ENCODE measurements at places on chromosomes 6 and 20.

GRCh38 chr6:84415517-84415916 lies 188.1 kb upstream of the CEP162 start:
- no peak for DNase-seq

- DNase-seq = no peak
These were observed 107.9 kb downstream of the BANF2 start for GRCh38 chr20:17807651-17808050.

GRCh38 chr6:16533210-16533609 lies 228.1 kb downstream of the ATXN1 start:
- no peak for DNase-seq

GRCh38 chr6:3587660-3588059 lies 130.8 kb upstream of the SLC22A23 start:
- DNase-seq = no peak

DNA sequence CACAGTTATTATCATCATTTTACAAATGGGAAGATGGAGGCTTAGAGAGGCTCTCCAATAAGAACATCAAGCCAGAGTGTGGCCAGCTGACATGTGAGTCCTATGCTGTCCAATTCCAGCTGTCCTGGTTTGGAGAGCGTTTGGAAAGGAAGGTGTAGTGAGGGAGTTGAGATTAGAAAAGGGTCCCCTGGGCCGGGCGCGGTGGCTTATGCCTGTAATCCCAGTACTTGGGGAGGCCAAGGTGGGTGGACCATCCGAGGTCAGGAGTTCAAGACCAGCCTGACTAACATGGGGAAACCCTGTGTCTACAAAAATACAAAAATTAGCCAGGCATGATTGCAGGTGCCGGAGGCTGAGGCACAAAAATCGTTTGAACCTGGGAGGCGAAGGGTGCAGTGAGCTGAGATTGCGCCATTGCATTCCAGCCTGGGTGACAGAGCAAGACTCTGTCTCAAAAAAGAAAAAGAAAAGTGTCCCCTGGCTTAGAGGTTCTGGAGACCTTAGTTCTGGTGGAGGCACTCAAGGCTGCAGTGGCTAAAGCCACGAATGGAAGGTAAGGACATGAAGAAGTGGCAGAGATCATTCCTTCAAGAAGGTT lies 22.1 kb upstream of the OVOL2 start:
- no peak for DNase-seq

DNA sequence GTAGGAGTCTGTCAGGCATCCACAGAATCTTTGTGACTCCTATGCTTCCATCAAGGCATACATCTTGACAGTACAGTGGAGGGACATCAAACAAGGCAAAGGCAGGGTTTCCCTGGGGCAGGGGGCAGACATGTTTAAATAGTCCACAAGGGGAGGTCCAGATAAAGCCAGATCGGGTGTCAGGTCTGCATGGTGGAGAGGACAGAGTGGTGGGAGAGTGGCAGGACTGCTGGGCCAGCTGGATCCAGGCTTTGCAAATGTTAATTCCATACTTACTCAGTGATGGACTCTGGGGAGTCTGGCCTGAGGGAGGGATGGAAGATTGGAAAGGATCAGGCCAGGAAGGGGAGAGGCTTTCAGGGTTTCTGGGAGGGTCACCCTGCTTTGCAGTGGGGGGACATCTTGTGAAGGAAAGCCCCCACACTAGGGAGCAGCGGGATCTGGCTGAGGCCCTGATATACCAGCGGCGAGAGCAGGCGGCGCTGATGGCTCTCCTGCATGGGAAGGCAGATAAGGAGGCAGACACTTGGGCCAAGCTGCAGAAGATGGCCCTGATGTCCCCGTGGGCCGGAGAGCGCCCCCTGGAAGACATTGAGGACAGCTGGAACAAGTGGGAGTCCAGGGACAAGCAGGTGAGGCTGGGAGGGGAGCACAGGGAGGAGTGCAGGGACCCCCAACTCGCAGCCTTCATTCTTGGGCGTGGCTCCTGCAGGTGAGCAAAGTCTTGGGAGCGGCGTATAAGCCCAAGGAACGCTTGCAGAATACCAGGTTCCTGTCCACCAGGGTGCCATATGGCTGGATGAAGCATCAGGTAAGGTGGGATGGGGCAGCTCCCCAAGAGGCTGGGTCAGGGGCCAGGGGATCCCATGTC lies 44.6 kb downstream of the SUN5 start:
- DNase-seq = no peak

- no peak for DNase-seq
These were observed 29.8 kb downstream of the SYNJ2 start for GRCh38 chr6:158011478-158011920.

DNA sequence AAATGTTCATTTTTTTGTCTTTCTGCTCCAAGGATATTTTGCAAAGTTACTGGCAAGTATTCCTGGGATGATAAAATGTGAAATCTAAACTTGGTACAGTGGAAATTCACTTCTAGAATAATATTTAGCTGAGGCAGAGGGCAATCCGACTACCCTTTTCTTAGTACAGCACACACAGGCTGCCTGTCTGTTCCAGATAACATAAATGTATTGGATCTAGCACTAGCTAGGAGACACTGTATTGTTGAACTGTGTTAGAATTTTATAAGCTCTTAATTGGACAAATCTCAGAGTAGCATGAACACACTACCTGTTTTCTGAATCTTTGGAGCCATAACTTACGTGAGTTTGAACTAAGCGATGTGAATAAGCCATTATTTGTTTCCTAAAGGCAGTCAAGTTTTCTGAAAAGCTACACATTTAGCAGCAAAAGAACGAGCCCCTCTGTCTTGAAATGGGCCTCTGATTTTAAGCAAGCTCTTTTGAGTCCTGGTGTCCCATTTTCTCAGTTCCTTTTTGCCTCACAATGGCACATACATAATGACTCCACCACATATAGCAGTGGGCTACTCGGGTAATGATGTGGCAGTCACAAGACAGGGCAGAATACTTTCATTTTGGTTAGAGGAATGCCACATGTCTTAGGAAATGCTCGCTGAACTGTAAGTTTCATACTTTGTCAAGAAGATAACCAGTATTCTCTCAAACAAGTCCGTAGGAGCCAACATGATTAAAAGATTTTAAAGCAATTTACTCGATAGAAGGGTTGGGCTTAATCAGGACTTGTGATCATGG lies 116.5 kb upstream of the ESR1 start:
- DNase-seq = no peak

GRCh38 chr6:49269190-49269589 lies 193.9 kb downstream of the MMUT start:
- DNase-seq = no peak

DNA sequence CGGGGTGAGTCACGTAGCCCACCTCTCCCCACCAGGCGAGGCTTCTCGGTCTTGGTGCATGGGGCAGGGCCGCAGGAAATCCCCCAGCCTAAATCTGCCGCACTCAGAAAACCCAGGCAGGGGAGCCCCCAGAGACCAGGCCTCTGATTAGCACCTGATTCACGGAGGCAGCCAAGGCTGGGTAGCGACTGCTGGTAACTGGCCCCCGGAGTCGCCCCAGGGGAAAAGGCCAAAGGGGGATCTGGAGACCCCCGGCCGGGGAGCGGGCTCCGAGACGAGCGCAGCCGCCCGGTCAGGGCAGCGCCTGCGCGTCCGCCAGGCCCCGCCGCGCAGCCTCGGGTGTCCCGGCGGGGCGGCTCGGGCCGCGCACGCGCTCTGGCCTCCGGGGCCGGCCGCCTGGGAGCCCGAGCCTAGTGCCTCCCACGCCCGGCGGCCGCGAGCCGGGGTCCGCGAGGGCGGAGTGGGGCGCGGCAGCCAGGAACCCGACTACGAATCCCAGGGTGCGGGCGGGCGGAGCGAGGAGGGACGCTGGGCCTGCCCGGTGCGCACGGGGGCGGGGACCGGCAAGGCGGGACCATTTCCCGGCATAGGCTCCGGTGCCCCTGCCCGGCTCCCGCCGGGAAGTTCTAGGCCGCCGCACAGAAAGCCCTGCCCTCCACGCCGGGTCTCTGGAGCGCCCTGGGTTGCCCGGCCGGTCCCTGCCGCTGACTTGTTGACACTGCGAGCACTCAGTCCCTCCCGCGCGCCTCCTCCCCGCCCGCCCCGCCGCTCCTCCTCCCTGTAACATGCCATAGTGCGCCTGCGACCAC lies at the start of gene DUSP22:
DUSP22 (plus strand) TSS at position 791 of the 809 bp plus-strand sequence. CDS start 53 bp downstream, outside the sequence.
- peak; percentile 89 for DNase-seq

DNA sequence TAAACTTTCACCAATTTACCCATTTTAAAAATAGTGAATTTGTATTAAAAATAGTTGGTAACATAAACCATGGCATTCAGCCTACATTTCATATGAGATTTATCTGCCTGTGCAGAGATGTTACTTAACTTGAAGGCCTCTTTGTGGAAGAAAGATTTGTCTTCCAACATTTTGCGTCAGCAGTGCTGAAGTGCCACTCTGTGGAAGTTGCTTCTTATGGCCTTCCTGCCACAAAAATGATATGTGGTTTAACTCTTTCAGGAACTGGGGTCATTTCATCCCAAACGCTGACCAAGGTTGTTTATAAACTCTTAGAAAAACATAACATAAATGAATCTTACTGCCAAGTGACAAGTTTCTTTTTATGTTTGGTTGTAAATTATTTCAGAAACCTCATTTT lies 246.8 kb downstream of the ARID1B start:
- no peak for DNase-seq

DNA sequence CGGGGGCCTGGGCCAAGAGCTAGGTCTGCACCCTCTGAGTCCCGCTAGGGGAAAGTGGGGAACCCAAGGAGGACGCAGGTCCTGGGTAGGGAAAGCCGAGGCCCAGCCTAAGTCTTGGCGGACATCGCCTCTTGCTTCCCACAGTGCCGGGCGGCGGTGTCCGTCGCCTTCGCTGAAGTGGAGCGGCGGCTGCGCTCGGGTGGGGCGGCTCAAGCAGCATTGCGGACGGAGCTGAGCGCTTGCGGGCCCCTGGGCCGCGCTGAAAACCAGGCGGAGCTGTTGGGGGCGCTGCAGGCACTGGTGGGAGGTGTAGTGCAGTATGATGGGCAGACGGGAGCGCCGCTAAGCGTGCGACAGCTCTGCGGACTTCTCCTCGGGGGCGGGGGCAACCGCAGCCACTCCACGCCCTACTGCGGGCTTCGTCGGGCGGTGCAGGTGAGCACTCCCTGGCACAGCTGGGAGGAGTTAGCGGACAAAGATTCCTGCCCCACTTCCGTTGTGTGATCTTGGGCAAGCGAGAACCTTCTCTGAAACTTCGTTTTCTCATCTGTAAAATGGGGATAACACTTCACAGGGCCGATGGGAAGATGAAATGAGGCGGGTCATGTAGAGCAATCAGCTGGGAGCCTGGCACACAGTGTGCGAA lies 4.2 kb downstream of the PRSS16 start:
- DNase-seq = no peak

GRCh38 chr6:81384921-81385320 lies 367.6 kb downstream of the TENT5A start:
- no peak for DNase-seq

- no peak for DNase-seq
These were observed 55.1 kb downstream of the CDS2 start for GRCh38 chr20:5181958-5182357.

DNA sequence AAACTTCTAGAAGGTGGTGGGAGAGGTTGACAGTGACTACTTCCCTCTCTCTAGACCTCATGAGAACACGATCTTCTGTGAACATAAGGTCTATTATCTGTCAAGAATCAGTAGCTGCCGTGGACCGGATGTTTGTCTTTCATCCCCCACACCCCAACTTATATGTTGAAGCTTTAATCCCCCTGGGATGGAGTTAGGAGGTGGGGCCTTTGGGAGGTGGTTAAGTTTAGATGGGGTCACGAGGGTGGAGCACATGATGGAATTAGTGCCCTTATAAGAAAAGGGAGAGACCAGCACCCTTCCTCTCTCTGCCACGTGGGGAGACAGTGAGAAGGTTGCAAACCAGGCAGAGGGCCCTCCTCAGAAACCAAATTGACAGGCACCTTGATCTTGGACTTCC lies 409.1 kb downstream of the QKI start:
- DNase-seq = no peak

DNA sequence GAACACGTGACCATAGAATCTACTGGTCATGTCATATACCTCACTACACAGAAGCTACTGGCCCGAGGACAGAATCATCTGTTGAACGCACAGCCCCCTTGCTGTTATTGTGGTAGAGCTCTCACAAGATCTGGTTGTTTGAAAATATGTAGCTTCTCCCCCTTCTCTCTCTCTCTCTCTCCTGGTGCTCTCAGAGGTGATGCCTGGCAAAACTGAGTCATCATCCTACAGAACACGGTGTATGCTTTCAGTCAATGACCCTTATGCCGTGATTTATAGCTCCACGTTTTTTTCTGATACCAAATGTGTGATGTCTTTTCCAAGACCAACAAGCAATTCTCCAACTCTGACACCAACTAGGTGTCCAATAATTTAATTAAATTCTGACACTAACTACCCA lies 13.0 kb upstream of the RBM24 start:
- no peak for DNase-seq

DNA sequence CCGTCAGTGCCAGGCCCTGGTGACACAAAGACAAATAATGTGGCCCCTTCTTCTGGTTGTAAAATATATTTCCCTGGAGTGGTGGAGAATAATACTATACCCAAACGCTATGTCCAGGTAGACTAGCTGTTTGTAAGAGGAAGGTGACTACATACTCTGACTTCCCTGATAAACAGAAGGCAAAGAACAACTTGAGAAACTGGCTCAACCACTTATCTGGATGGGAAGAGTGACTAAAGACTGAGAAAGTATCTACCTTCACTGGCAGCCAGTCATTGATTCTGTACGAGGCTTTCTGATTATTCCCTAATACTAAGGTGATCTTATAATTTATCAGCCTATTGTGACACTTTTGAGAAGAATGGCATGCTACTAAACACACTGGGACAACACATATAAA lies 569.7 kb downstream of the EPHA7 start:
- DNase-seq = no peak

DNA sequence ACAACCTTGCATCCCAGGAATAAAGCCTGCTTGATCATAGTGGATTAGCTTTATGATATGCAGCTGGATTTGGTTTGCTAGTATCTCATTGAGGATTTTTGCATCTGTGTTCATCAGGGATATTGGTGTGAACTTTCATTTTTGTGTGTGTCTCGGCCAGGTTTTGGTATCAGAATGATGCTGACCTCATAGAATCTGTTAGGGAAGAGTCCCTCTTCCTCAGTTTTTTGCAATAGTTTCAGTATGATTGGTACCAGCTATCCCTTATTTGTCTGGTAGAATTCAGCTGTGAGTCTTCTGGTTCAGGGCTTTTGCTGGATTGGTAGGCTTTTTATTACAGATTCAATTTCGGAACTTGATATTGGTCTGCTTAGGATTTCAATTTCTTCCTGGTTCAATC lies 132.5 kb downstream of the ZFAND3 start:
- DNase-seq = no peak

DNA sequence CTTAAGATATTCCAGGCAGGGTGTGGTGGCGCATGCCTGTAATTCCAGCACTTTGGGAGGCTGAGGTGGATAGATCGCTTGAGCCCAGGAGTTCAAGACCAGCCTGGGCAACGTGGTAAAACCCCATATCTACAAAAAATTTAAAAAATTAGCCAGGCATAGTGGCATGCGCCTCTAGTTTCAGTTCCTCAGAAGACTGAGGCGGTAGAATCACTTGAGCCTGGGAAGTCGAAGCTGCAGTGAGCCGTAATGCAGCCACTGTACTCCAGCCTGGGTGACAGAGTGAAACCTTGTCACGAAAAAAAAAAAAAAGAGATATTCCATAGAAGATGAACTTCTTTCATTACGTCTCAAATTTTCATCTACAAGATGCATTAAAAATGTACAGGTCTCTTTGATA lies 46.7 kb upstream of the ISM1 start:
- no peak for DNase-seq

- no peak for DNase-seq
These were observed 174.1 kb downstream of the ADAT2 start for GRCh38 chr6:143276436-143276835.
